IPS DF 6.9 (cell line): ENCODE measurements at places on chromosomes 2 and 18.

GRCh38 chr2:21041943-21042707 is 1.7 kb downstream of the APOB start:
- no peak for DNase-seq

DNA sequence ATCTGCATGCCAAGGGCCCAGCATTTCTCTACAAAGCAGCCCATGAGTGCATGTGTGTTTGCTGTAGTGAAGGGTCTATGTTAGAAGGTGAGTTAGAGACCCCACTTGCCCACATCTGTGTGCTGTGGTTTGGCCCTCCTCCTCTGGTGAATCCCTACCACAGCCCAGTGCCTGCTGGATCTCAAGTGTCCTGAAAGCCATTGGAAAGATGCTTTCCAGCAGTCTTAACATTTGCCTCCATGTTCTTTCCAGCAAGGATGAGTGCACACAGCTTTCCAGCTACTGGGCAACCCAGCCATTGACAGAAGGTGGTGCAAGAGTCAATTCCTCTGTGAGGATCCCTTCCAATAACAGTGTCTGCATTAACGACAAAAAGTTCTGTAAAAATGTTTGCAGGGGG is 13.6 kb downstream of the CRIM1 start:
- no peak for DNase-seq

GRCh38 chr2:4791488-4791887 is 900.7 kb upstream of the SOX11 start:
- no peak for DNase-seq

GRCh38 chr2:45649858-45650811 is 1.3 kb upstream of the PRKCE start:
- no peak for DNase-seq

- no peak for DNase-seq
Observed at GRCh38 chr2:111066062-111066593, 54.6 kb upstream of the BCL2L11 start.
